ENCODE measurements at places on chromosomes 11 and 22.

GRCh38 chr11:128470081-128470480, 117.3 kb downstream of the ETS1 start:
- DNase-seq: no peak

DNA sequence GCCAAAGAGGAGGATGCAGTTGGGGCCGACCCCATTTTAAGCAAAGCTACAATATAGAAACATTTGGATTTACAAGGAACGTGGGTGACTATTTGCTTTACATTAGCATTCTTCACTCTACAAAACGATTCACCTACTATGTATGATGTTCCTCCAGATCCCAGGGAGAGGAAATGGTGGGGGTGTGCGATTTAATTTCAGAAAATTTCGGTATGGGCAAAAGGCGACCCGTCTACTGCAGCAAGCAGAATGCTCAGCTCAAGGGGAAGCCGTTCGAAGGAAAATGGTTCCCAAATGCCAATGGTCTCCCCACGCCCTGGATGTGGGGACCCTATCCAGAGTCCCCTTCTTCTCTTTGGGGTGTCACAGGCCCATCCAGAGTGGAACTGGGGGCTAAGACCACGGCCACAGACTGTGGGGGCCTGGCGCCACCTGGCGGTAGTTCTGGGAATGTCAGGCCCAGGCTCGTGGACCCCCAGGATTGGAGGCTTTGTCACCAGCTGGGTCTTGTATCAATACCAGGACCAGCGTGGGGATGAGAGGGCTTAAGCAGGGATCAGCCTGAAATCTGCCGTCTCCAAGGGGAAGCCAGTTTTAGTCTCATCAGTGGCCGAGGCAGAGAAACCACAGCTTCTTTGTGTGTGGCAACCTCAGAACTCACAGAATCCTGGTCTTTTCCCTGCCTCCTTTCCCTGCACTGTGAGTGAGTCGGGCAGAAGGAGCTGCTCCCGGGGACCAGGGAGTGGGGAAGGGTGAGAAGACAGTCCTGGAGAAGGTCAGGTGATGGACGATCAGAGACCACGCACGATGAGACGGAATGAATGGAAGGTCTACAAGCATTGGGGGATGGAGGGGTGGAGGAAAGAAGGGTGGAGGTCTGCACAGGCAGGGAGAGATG, 8.4 kb downstream of the LRRC10B start:
- DNase-seq: no peak

- no peak for DNase-seq
Measured at GRCh38 chr11:116499396-116500003, 273.3 kb downstream of the BUD13 start.

GRCh38 chr11:118621071-118621783, 13.8 kb downstream of the PHLDB1 start:
- peak; percentile 60 for DNase-seq

GRCh38 chr11:46564459-46564858, 29.4 kb downstream of the AMBRA1 start:
- DNase-seq: no peak
